ENCODE measurements at places on chromosomes 3 and 15.

- DNase-seq, result no peak
Observed at GRCh38 chr3:178486903-178487302, 49.3 kb upstream of the KCNMB2 start.

DNA sequence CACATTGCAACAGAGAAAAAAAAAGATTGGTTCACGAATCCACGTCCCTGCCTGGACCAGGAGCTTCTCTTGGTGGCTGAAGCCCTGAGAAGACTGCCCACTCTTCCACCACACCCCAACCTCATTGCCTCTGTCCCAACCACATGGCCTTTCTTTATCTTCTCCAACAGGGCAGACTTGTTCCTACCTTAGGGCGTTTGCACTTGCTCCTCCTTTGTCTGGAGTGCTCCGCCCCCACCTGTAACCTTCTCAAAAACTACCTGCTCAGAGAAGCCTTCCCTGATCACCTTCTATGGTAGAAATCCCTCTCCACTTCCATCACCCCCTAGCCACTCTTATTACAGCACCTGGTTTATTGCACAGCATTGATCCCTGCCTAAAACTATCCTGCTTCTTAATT lies 64.7 kb downstream of the ITGA11 start:
- no peak for DNase-seq

- DNase-seq, result peak; percentile 50
Observed at GRCh38 chr3:47404955-47405790, 24.4 kb downstream of the PTPN23 start.

- no peak for DNase-seq
Observed at GRCh38 chr15:90115783-90116182, 13.5 kb upstream of the IDH2 start.

DNA sequence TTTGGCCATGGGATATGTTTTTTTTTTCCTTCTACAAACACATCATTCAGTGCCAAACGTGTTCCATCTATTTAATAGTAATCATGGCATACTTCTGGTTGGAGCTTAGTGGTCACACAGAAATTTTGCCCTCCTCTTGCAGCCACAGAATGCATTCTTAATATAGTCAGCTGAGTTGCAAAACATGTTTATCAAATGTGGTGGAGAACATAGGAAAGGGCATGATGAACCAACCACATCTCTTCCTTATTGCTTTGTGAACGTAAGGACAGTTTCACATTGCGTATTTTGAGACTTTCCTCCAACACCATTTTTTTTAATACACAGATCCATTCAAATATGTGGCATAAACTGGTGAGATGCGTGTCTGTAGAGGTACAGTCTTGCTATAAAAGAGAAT lies 106.8 kb downstream of the BBX start:
- no peak for DNase-seq

GRCh38 chr15:80154336-80154735 lies 1.5 kb downstream of the FAH start:
- no peak for DNase-seq

GRCh38 chr15:50594311-50594710 lies 47.8 kb upstream of the USP50 start:
- DNase-seq, result no peak

DNA sequence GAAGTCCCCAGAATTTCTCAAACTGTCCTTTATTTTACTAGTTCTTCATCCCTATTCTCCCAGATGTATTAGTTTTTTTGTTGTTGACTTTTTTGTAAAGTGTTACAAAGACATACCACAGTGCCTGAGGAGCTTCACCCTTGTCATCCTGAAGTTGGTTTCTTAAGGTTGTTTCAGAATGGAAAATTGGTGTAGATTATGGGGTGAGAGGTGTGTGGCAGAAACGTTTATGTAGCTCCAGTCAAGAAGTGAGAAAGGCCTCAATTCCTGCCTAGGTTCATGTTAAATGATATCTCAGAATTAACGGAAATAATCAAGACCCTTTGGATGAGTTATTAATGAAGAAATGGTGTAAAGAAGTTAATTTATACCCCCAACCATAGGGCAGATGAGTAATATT lies 6.8 kb downstream of the EDEM1 start:
- DNase-seq, result no peak

DNA sequence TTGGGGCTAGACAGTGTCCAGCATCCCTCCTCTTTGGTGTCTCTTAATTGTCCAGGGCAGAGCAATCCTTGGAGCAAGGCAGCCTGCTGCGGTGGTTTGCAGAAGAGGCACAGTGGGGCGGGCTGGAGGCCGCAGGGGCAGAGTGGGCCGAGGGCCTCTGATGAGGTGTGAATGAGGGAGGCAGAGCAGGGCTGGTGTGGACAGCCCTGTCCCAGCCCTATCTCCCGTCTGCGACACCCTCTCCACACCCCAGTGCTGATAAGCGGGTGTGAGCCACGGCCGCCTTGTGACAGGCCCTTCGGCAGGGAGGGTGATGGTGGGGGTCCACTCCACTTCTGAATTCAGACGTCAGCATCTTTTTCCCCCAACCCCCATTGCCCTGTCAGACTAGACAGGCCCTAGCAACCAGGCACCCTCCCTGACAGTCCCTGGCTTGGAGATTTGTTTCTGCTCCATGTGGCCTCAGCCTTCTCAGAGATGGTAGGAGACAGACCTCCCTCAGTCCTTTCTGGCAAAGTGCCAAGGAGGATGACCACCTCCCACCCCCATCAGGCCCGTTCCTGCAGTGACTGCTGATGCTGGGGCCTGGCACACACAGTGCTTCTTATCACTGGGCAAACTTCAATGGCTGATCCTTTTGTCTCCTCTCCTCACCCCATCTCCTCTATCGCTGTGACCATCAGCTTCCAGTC lies 37.3 kb downstream of the EXOG start:
- no peak for DNase-seq

DNA sequence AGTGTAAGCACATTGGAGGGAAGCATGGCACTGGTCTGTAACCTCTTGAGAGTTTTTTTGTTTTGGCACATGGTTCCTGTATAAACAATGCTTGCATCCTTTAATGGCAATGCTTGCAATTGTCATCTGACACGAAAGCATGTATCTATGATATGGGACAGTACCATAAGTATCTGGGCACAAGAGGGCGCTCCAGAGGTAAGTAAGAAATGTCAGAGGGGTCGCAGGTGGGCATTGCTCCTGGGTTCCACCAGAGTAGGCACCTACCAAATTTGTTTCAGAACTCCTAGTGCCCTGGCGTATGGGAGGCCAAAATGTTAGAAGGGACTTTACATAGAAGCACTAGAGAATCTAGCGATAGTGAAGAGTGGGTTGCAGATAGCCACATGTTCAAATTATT lies 58.7 kb upstream of the BCHE start:
- no peak for DNase-seq

DNA sequence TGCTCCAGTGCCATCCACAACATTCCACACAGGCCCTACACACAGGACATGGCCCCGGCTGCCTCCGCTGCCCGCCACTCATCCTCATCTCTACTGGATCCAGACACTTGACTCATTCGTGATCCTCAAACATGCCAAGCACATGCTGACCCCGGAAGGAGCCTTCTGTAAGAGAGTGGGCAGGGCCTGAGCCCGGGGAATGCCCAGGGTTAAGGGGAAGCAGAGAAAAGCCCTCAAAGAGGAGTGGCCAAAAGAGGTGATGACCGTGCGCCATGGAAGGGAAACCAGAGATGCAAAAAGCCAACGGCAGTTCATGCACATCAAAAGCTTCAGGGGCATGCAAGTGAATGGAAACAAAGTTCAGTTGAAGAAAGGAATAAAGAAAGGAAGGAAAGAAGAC lies 46.1 kb downstream of the RFTN1 start:
- DNase-seq, result no peak

GRCh38 chr15:100720406-100720967 lies 118.1 kb downstream of the ASB7 start:
- DNase-seq, result no peak

GRCh38 chr3:31848911-31849310 lies 132.2 kb downstream of the OSBPL10 start:
- DNase-seq, result no peak

DNA sequence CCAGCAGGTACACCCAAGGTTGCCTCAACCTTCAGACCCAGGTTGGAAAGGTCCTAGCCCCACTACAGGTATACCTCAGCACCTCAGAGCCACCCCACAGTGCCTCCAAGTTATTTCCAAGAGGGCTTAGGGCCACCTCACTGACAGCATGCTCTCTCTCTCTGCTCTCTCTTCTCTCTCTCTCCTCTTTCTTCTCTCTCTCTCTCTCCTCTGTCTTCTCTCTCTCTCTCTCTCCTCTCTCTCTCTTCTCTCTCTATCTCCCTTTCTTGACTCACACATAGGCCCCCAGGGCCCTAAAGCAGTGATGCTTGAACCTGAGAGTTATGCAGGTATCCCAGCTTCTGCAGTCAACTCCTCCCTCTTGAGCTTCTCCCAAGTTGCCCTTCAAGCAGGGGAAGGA lies 4.2 kb downstream of the CAV3 start:
- no peak for DNase-seq
